ENCODE measurements at places on chromosomes 7 and 10. TPM values are rescaled to one million over a fixed set of nuclear protein-coding genes. Genes with fewer than 3 reads are reported as not detected.
A peak's percentile ranks its signal among the peaks of the same experiment; 100 is the strongest.

DNA sequence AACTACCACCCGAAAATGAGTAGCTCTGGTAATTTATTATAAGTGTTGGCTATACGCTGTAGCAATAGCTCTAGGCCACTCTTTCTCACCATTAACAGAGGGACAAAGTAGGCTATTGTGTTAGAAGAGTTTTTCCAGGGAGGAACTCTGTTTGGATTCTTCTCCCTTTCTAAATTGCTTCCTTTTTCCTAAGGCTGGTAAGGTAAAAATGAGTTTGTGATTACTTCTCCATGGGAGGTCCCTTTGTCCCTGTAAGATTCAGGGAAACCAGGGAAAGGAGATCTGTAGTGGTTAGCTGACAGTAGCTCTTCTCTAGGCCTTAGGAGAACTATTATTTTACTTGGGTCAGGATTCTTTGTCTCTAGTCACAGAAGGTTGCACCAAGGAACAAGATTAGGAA is 23.2 kb upstream of the SEMA3E start:
- no peak for DNase-seq

DNA sequence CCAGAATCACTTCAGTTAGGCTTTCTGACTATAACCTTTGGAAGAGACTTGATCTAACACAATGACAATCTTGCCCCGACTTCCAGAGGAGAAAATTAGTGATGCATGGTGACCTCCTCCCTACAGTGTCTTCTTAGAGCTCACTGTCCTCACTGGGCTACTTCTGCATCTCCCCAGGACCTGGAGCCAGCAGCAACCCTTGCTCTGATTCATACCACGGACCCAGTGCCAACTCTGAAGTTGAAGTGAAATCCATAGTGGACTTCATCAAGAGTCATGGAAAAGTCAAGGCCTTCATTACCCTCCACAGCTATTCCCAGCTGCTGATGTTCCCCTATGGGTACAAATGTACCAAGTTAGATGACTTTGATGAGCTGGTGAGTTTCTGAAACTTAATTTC is 12.6 kb downstream of the CPA2 start:
- no peak for DNase-seq

The CTNNA3 gene
- 0.33 TPM for total RNA-seq

The ASZ1 gene
- not detected for total RNA-seq

The LIPF gene
- not detected for total RNA-seq

DNA sequence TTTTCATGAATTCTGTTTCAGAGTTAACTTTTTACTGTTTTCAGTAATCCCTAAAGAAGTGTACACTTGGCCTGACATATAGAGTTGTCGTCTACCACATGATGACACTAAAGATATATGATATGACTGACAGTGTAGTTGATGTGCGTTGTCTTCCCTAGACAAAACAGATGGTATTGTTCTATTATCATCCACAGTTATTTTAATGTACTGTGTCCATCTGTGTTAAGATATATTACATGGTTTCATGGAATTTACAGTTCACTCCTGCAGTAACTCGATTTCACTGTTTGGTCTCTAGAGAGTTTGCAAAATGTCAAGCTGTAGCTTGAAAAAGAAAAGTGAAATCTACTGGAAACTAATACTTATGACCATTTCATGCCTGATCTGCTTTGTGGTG is 18.1 kb downstream of the FOXP2 start:
- no peak for DNase-seq

The CFAP70 gene
- 10.4 TPM for total RNA-seq

DNA sequence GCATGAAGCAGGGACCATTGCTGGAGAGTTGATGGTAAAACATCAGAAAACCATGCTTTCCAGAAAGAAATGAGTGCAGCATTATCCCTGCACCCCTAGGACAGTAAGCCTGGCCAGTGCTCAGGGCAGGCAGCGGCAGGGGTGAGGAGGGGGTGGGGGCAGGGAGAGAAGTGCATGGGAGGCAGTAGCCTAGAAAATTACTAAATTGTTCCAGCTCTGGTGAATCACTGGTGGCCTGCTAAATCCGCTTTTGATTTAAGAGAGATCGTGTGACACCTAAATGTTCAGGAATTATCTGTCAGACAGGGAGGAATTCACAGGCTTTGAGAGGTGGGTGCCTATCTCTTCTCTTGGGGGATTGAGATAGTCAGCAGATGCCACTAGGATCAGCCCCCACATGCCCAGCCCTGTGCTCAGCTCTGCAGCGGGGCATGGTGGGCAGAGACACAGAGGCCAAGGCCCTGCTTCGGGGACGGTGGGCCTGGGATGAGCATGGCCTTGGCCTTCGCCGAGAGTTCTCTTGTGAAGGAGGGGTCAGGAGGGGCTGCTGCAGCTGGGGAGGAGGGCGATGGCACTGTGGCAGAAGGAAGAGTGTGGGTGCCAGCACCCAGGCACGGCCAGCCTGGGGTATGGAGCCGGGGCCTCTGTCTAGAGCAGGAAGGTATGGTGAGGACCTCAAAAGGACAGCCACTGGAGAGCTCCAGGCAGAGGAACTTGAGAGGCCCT is 5.0 kb upstream of the AQP1 start:
- DNase-seq = no peak

DNA sequence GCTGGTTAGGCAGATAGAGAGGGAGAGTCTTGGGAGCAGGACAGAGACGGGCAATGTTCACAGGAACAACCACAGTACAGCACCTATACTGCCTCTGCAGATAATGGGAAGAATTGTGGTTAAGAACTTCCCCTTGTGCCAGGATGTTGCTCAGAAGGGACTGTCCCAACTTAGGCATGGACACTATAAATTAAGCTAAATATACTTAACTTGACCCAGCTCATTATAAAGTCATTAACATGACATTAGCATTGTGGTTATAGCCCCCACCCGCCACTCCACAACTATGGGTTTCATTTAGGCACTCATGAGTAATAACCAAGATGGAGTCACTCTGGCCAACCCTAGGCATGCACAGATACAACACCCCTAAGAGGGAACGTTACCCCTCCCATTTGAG is 310.9 kb upstream of the NRG3 start:
- no peak for DNase-seq

DNA sequence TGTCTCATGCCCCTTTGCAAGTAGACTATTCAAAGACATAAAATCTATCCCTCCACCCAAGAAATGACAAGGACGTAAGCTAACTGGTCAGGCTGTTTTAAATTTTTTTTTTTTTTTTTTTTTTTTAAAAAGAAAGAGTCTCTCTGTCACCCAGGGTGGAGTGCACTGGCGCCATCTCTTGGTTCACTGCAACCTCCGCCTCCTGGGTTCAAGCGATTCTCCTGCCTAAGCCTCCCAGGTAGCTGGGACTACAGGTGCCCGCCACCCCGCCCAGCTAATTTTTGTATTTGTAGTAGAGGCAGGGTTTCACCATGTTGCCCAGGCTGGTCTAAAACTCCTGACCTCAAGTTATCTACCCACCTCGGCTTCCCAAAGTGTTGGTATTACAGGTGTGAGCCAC is 11.2 kb downstream of the TRA2A start:
- DNase-seq = no peak

- DNase-seq = no peak
These were observed 24.9 kb upstream of the OR9A4 start for GRCh38 chr7:141891336-141891735.

- no peak for DNase-seq
These were observed 239.3 kb downstream of the THSD7A start for GRCh38 chr7:11592699-11593098.

The SH3PXD2A gene
- total RNA-seq = 14.3 TPM

The LRRC18 gene
- not detected for total RNA-seq

DNA sequence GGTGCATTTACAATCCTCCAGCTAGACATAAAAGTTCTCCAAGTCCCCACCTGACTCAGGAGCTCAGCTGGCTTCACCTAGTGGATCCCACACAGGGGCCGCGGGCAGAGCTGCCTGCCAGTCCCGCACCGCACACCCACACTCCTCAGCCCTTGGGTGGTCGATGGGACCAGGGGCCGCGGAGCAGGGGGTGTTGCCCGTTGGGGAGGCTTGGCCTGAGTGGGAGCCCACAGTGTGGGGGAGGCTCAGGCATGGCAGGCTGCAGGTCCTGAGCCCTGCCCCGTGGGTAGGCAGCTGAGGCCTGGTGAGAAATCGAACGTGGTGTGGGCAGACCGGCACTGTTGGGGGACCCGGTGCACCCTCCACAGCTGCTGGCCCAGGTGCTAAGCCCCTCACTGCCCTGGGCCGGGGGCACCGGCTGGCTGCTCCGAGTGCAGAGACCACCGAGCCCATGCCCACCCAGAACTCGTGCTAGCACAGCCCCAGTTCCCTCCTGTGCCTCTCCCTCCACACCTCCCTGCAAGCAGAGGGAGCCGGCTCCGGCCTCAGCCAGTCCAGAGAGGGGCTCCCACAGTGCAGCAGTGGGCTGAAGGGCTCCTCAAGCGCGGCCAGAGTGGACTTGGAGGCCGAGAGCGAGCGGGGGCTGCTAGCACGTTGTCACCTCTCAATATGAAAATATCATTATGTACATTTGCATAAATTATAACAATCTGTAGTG is 16.6 kb downstream of the POLR1F start:
- no peak for DNase-seq

- DNase-seq = no peak
These were observed 489.9 kb downstream of the NXPH1 start for GRCh38 chr7:8923164-8923806.

The EBLN1 gene
- not detected for total RNA-seq

The AKR1B1 gene
- total RNA-seq = 57.4 TPM

The CLRN3 gene
- not detected for total RNA-seq

DNA sequence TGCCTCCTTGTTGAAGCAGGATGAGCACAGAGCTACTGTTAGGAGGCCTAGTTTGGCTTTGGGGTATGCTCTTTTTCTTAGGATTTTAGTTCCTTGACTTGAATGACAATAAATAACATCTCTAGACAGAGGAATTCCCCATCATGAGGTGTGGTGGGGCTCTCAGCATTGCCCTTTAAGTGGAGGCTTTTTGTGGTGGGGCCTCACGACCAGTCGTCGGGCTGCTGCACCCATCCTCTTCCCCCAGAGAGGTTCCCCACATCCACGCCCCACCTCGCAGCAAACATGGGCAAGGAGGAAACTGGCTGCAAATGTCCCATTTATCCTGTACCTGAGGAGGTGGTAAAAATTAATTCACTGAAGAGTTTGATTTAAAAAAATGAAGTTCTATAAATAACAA is 36.1 kb upstream of the TARP start:
- no peak for DNase-seq

GRCh38 chr7:112510001-112510742 is 29.4 kb downstream of the LSMEM1 start:
- no peak for DNase-seq

- DNase-seq = no peak
These were observed 11.7 kb downstream of the NOBOX start for GRCh38 chr7:144391823-144392255.

The HOXA1 gene
- total RNA-seq = 0.44 TPM

- peak; percentile 30 for DNase-seq
These were observed 5.9 kb downstream of the KCP start for GRCh38 chr7:128904381-128905197.

- no peak for DNase-seq
These were observed 49.7 kb downstream of the CUZD1 start for GRCh38 chr10:122795924-122796323.

DNA sequence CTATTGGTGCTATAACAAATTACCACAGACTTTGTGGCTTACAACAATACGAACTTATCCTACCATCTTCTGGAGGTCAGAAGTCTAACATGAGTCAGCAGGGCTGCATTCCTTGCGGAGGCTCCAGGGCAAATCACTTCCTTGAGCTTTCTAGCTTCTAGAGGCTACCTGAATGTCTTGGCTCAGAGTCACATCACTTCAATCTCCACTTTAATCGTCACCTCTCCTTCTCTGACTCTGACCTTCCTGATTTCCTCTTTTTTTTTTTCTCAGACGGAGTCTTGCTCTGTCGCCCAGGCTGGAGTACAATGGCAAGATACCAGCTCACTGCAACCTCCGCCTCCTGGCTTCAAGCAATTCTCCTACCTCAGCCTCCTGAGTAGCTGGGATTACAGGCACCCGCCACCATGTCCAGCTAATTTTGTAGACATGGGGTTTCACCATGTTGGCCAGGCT is 44.6 kb upstream of the ANAPC16 start:
- peak; percentile 79 for DNase-seq

- DNase-seq = no peak
These were observed 1160.8 kb upstream of the LRRTM3 start for GRCh38 chr10:65765006-65765541.

GRCh38 chr7:28618383-28618782 is 206.1 kb downstream of the CREB5 start:
- DNase-seq = no peak

DNA sequence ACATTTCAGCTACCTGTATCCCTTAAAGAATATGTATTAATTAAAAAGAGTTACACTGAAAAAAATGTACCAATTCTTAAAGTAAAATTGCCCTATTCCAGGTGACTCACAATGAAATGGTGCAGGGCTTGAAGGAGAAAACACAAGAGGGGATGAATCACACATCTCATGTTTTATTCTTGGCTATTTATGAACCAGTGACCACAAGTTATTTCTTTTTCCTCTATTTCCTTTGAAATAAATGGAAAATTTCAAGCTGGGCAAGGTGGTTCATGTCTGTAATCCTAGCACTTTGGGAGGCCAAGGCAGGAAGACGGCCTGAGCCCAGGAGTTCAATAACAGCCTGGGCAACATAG is 106.8 kb downstream of the UBE2H start:
- no peak for DNase-seq

DNA sequence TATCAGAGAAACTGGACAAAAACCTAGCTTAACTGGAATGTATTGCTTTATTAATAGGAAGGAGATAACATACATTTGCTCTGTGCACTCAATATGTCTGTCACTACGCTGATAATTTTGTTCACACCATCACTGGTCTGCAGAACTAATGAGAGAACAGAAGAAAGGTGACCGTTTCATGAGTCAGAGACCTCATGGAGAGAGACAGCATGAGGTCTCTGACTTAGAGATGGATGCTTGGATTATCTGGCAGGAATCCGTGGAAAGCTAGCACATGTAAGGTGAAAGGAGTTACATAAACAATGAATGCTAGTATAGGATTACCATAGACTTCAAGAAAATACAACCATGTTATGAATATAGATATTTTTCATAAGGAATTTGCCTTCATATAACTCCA is 947.3 kb downstream of the IPMK start:
- DNase-seq = no peak

The TMEM176B gene
- 75.5 TPM for total RNA-seq

The ASAH2 gene
- total RNA-seq = 0.59 TPM

GRCh38 chr10:14385596-14386593 is 55.2 kb upstream of the FRMD4A start:
- no peak for DNase-seq

GRCh38 chr7:24764972-24765744 is 7.9 kb upstream of the GSDME start:
- DNase-seq = no peak

- DNase-seq = no peak
These were observed 194.1 kb downstream of the EMX2 start for GRCh38 chr10:117736655-117737054.

DNA sequence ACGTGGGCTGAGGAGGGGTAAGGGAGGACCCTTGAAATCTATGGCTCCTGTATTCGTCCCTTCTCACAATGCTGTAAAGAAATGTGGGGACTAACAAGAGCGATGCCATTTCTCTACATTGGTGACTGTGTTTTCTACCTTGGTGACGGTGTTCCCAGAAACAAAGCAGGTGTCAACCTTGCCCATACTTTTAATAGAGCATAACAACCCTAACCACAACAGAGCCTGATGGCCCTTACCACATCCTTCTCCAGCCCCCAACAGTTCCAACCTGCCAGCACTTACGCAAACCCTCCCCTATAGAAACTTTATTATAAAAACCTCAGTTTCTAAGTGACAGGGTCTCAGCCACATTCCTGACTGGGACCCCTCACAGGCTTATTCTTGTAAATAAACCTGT is 28.2 kb upstream of the ADCYAP1R1 start:
- DNase-seq = no peak

The LEP gene
- total RNA-seq = 498 TPM
